Left ventricle myocardium inferior (tissue), 1 donor: ENCODE measurements at places on chromosomes 13 and 19.

DNA sequence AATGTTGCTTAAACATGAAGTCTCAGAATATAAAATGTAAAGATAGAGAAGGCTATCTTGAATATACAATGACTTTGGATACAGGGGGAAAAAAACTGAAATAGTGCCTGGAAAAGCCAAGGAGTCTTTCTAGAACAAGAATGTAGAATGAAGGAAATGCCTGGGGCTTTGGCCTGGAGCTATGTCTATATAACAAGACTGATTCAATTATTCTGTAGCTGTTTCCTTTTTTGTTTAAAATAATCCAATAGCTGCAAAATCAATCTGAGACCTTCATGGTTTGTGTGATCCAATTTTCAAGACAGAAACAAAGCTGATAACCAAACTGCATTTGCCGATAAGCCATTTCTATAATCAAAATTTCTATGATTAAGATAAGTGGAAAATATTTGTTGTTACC lies 530.9 kb upstream of the NBEA start:
- DNase-seq: no peak

- DNase-seq: no peak
Measured at GRCh38 chr13:76036176-76036575, 400.0 kb downstream of the LMO7 start.

- no peak for DNase-seq
Measured at GRCh38 chr13:59951011-59951410, 212.7 kb downstream of the DIAPH3 start.

GRCh38 chr19:28023064-28023463 lies 1189.9 kb downstream of the UQCRFS1 start:
- no peak for DNase-seq

DNA sequence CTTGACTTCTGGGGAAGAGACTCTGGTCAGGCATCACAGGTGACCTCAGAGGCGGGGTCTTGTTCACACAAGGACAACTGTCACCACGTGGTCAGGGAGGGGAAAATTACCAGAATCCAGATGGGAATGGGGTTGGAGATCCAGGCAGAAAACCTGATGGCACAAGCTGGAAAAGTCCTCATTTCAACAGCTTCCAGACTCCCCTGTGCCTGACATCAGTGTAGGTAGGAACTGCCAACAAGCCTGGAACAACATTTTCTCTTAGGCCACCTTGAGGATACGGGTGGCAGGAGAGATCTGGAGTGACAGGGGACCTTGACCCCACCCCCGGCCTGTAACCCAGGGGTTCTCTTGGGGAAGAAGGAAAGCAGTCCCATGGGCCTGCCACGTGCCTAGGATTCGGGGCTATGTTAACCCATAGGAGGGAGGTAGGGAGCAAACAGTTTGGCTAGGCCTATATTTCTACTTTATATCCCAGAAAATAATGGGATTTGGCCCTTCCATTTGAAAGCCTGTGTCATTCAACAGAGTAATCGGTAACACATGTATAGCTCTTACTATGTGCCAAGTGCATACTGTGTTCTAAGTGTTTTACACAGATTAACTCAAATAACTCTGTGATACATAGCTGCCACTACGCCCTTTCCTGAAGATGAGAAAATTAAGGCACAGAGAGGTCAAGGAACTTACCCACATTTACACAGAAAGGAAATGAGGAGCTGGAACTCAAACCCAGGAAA lies 44.9 kb upstream of the C13orf42 start:
- no peak for DNase-seq
